CD8-positive, alpha-beta memory T cell (primary cell): ENCODE measurements at places on chromosomes 1 and 21.

GRCh38 chr1:87208931-87209330, 119.7 kb upstream of the LMO4 start:
- no peak for DNase-seq

- peak; percentile 12 for DNase-seq
Measured at GRCh38 chr1:110084227-110085078, 14.0 kb upstream of the ALX3 start.

- DNase-seq: no peak
Measured at GRCh38 chr1:219281831-219282230, 108.2 kb downstream of the LYPLAL1 start.

DNA sequence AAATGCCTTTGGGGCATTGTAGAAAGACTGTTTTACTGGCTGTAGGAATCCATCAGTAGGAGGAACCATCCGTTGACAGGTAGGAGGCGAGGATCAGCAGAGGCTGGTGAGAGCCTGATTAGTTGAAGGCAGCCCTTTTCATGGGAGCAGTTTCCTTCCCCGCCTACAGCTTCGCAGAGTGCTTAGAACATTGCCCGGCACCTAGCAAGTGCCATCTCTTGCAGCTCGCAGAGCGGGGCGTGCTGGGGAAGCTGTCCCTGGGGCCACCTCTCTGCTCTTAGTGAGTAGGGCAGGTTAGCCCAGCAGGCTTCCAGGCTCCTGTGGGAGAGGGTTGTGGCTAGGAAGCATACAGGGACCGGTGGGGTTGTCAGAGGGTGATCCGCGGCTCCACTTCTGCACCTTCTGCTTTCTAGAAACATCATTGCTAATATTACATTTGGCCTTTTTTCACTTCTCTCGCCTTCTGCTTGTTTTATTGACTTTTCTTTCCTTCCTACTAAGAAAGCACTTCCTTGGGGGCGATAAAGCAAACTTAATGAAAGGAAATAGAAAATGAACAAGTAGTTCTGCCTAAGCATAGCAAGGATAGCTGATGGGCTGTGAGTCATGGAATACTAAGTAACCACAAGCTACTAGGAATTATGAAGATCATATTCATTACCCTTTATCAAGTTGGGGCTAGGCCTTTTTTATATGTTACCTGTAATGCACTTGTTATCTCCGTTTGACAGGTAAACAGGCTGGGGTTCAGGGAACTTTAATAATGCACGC, 176.7 kb downstream of the GALNT2 start:
- DNase-seq: no peak

DNA sequence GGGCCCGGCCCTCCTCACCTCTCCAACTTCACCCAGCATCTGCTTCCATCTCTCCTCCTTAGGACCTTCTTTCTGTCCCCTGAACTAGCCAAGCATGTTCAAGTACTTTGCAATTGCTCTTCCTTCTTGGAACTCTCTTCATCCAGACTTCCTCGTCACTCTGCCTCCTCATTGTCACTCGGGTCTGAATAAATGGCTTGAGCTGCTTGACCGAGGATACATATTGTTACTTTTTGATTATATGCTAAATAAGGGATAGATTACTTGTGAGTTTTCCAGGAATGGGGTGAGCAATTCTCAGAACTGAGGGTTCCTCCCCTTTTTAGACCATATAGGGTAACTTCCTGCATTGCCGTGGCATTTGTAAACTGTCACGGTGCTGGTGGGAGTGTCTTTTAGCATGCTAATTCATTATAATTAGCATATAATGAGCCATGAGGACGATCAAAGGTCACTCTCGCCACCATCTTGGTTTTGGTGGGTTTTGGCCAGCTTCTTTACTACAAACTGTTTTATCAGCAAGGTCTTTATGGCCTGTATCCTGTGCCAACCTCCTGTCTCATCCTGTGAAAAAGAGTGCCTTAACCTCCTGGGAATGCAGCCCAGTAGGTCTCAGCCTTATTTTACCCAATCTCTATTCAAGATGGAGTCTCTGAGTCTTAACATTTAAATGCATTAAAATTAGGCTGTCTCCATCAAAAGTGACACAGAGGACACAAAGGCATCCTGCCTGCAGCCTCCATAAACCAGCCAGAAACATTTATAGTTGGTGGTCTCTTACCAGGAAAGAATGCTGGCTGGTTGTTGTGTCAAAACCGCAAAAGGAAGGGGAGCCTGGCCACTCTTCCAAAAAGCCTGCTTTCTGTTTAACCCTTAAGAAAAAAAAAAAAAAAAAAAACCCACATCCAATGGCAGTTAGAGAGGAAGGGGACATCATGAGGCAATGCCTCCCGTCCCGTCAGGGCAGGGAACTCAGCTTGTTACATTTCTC, 179.3 kb downstream of the KAZN start:
- DNase-seq: no peak

- DNase-seq: no peak
Measured at GRCh38 chr1:5939271-5940170, 52.7 kb downstream of the NPHP4 start.

- DNase-seq: no peak
Measured at GRCh38 chr1:98323388-98323787, 338.1 kb upstream of the SNX7 start.
